ENCODE measurements at places on chromosomes 5 and 9.

GRCh38 chr9:426976-427375 lies 212.3 kb downstream of the DOCK8 start:
- no peak for DNase-seq

GRCh38 chr9:130884111-130884531 lies 12.5 kb downstream of the QRFP start:
- DNase-seq: no peak

DNA sequence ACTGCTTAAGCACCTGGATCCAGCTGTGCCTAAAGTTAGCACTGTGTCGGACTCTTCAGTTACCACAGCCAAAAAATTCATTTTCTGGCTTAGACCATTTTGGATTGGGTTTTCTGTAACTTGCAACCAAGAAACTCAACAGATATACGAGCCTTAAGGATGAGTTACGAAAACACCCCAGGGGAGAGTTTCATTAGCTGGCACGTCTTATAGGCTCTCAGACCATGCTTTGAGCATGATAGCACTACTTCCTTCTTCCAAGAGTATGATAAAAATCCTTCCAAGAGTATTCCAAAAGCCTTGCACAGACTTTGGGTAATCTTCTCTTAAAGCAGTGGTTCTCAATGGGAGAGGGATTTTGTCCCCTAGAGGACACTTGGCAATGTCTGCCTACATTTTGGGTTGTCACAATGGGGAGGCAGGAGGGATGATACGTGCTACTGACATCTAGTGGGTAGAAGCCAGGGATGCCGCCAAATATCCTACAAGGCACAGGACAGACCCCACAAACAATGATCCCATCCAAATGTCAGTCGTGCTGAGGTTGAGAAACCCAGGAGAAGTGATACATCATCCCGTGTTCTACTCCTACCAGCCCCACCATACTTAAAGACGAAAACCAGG lies 64.8 kb downstream of the SMIM23 start:
- no peak for DNase-seq

- no peak for DNase-seq
Observed at GRCh38 chr5:179900711-179901110, 7.0 kb downstream of the TBC1D9B start.

GRCh38 chr9:89020754-89021153 lies 29.5 kb downstream of the S1PR3 start:
- no peak for DNase-seq

DNA sequence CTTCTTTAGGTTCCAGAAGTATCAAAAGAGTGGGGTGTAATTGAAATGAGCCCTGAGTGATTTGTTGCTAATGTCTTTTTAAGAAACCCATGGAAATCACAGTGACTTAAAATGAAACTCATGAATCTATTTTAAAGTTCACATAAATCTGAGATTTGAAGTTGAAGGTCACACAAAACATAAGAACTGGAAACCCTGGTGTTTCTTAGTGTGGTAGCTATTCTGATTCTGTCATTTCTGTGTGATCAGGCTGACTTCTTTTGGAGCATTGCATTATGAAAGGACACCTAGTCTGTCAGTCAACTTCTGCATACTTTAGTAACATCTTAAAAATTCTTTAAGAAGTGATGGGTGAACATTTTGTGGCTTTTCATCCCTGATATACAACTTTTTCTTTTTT lies 448.8 kb downstream of the TLE4 start:
- DNase-seq: no peak

DNA sequence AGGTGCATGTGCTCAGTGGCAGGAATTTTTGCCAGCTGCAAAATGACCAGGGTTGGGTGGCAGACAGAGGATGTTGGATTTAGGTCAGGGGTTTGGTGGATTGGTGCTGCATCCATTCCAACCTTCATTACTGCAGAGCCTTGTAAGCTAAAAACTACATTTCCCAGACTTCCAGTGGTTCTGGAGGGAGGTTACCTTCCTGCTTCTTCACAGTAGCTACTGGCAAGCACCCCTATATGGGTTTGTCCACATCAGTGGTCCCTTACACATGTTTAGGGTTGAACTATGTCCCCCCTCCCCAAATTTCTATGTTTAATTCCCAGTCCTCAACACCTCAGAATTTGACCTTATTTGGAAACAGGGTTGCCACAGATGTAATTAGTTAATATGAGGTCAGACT lies 20.7 kb upstream of the IL17B start:
- no peak for DNase-seq

DNA sequence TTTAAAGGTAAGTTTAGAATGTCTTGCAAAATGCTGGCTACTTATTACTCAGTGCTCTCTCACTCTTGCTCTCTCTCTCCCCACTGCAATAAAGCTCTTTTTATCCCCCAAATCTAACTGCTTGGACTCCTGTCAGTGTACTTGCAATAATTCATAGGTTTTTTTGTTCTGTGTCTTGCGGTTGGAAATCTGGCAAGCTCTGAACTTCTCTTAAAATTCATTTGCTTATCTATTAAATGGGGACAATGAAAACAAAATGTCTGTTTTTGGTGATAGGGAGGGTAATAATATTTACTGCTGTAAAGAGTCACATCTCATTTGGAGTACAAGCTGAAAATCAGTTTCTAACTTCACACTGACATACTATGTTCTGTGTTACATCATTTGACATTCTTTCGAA lies 18.7 kb upstream of the OR13D1 start:
- no peak for DNase-seq

- DNase-seq: no peak
Observed at GRCh38 chr9:38685535-38685934, 34.4 kb downstream of the FAM240B start.

DNA sequence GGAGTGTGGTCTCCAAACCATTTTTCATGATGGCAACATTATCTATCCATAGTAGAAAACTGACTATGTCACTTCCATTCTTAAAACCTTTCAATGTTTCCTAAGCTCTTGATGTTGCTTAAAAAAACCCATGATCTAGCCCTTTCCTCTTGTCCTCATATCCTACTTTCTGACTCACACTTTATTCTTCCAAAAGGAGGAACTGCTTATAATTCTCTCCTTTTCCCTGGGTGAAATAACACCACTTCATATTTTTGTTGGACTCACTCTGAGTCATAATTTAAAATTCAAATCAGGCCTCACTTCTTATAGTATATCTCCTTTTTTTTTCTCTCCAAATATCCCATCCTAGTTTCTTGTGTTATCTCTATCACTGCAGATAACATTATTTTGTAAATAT lies 513.9 kb downstream of the MAN2A1 start:
- DNase-seq: no peak

GRCh38 chr5:169716287-169716686 lies 79.2 kb downstream of the DOCK2 start:
- no peak for DNase-seq

- no peak for DNase-seq
Observed at GRCh38 chr5:99721506-99721905, 792.7 kb upstream of the CHD1 start.

All from spinal cord (tissue), 10 donors.